Brain pericyte (primary cell): ENCODE measurements at places on chromosomes 5 and 9.

DNA sequence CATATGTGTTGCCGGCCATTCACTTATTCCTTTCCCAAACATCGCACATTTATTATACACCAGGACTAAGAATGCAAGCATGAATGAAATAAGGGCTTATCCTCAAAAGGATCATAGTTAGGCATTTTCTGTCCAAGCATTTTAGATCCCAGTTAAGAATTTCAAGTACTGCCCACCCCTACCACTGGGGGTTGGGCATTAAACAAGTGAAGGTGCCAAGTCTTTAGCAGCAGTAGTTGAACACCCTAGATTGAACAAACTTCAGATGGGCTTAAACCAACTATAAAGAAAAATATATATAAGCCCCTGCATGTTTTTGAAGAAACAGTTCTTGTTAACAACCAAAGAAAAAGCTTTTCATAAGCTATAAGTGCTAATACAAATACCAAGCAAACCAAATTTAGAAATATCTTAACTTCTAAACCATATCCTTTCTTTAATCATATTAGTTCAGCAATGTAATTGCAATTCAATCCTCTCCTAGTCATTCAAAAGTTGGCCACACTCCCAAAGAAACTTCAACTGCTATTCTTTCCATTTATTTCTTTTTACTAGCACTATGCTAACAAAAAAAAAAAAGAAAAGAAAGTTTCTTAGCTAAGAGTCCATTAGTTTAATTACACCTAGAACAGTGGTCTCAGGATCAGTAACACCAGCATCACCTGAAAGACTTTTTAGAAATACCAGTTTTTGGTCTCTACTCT, 149.8 kb downstream of the MLLT3 start:
- DNase-seq: no peak

GRCh38 chr9:135350003-135350315, 129.6 kb upstream of the PPP1R26 start:
- DNase-seq: no peak

DNA sequence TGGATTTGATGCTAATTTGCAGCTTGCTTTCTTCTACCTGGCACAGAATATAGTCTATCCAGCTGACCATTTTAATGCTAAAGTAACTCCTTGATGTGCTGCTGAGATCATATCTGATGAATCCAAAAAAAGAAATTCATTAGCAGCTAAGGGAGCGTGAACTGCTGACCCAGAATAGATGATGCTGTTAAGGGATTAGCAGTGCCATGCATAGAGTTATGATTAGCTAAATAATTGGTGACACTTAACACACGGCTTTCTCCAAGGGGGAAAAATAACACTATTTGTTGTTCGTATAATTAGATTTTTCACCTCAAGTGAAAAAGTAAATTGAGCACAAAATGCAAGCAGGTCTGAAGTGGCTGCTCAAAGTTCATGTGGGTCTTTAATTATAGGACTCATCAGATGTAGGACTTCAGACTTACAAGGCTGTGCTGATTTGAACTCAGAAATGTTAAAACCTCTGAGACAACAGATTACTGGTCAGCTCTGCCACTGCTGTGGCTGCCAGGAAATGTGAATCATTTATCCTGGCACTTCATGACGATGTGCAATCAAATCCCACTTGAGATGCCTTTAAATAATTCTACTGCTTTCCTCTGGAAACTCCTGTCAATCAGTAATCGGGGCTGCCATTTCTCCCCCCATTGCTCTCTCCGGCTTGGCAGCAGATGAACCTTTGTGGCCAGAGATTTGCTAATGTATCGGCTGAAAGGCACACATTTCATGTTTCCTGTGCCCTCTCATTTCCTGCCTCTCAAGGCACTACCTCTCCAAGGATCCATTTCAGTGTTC, 291.6 kb upstream of the C9orf72 start:
- no peak for DNase-seq

DNA sequence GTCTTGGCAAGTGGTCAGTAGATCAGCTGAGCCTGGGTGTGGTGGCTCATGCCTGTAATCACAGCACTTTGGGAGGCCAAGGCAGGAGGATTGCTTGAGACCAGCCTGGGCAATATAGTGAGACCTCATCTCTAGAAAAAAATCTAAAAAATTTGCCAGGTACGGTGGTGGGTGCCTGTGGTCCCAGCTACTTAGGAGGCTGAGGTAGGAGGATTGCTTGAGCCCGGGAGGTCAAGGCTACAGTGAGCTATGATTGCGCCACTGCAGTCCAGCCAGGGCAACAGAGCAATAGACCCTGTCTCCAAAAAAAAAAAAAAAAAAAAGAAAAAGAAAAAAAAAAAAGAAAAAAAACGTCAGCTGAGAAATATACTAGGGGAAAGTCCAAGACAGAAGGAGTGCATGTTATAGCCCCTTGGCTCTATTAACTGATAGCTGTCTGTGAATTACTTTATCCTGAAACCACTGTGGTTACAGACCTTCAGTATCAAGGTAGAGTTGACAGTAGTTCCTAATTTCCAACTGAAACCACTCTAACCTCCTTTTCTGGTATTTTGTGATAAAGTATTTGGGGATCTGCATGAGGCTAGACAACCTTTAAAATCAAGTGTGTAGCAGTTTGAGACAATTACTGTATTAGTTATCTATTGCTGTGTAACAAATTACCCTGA, 2.3 kb upstream of the INIP start:
- DNase-seq: no peak

GRCh38 chr5:160260006-160260775, 30.9 kb downstream of the FABP6 start:
- DNase-seq: no peak

- DNase-seq: no peak
Observed at GRCh38 chr9:72599874-72600534, 78.6 kb downstream of the TMC1 start.

DNA sequence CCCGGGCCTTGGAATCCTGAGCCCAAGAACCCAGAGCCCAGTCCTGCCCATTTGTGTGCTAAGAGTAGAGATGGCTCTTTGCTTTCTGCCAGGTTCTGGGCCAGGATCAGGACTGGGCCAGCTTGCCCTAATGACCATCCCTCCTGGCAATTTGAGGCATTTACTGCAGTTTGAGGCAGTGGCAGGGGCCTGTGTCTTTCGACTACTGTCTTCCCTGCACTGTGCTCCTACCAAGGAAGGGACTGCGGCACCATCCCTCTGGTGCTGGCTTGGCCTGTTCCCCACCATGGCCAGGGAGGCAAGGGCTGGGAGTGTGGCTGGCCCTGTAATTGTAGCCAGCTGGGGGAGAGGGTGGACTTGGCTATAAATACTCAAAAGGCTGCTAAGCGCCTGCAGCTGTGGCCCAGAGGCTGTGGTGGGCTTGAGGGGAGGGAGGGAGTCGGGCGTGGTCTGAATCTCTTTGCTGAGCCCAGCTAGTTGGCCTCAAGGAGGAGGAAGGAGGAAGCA, 4.6 kb downstream of the ENHO start:
- DNase-seq: no peak

- DNase-seq: no peak
Observed at GRCh38 chr5:56415356-56415765, 182.2 kb upstream of the ANKRD55 start.

DNA sequence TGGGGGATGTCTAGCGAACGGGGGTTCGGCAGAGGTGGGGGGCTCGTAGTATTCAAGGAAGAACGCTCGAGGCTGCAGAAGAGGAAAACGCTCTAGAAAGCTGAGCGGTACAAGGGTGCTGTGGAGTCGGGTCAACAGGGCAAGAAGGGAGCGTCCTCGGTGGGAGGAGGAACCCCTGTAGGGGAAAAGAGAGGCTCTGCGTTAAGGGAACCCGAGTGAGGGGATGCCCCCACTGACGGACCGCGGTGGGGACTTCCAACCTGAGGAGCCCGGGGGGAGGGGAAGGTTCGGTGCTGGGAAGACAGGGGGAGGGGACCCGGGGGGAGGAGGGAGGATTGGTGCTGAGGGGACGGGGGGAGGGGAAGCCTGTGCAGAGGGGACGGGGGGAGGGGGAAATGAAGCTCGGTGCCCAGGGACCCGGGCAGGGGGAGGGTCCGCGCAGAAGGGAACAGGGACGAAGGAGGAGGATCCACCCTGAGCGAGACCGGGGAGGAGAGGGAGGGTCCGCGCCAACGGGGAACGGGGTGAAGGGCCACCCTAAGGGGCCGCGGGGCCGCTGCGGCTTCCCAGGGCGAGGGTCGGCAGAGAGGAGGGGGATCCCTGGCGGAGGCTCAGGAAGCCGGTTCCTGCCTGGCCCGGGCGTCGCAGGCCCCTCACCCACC, 621 bp downstream of the NR6A1 start:
- no peak for DNase-seq

DNA sequence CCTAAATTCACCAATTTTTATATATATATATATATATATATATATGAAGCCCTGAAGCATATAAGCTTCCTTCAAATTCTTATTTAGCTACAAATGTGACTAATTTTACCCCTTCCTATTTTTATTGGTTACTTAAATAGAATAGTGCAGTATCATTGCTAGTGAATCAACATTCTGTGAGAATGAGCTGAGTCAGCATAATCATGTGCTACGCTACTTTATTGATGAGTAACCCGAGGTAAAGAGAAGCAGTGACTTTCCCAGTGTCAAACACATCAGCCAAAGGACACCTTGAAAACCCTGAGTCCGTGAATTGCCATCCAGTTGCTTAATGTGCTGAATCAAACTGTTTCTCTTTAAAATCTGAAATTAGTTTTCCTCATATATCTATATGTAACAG, 546.2 kb downstream of the DMRTA1 start:
- no peak for DNase-seq

DNA sequence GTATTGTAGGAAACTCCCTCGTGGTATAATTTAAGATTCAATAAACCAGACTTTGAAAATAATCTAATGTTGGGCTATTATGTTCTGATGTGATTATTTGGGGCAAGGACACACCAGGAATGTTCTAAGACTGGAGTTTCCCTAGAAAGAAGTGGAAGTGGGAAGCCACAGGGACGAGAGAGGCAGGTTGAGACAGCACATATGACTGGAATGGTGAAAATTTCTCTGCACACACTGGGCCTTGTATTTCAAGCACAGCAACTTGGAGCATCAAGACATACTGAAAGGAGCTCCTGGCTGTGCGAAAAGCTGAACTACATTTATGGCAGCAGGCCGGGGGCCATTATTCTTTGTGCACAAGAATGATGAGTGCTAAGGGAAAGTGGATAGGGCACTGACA, 98.2 kb downstream of the CETN3 start:
- DNase-seq: no peak

- DNase-seq: no peak
Observed at GRCh38 chr5:39951070-39951469, 526.3 kb upstream of the DAB2 start.

- DNase-seq: no peak
Observed at GRCh38 chr5:64788156-64788555, 19.4 kb downstream of the CWC27 start.

GRCh38 chr9:32589083-32589723, 16.2 kb upstream of the NDUFB6 start:
- DNase-seq: no peak

DNA sequence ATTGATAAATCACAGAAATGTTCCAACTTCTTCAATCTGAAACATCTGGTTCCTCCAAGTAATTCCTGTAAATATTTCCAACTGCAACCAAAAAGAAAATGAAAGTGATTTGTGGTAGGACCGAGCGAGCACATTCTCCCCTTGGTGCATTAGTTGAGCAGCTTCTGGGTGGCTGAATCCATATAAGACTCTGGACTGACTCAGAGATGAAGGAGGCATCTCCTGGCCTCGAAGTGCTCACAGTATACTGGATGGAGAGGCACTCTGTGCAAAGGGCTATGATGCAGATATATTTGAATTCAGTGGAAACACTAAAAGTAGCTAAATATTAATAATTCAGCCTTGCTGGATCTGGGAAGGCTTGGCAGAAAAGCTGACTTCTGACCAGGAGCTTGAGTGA, 265.0 kb downstream of the MARCHF11 start:
- DNase-seq: no peak

DNA sequence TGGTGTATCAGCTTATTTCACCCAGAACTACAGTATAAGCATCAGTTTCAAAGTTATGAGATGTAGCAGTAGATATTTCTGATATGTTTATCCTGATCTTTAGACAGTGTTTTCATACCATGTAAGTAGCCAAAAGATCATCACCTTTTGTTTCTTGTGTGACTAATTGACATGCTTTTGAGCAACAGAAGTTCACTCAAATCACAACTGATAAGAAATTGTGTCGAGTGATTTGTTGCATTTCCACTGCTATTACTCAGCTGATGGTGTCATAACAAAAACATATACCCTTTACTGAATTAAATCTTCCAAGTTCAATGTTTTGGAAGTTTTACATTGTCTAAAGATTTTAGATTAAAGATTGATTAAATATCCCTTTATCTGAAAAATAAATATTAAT, 324.5 kb downstream of the TUSC1 start:
- DNase-seq: no peak

GRCh38 chr9:136661641-136662325, 933 bp upstream of the EGFL7 start:
- no peak for DNase-seq

DNA sequence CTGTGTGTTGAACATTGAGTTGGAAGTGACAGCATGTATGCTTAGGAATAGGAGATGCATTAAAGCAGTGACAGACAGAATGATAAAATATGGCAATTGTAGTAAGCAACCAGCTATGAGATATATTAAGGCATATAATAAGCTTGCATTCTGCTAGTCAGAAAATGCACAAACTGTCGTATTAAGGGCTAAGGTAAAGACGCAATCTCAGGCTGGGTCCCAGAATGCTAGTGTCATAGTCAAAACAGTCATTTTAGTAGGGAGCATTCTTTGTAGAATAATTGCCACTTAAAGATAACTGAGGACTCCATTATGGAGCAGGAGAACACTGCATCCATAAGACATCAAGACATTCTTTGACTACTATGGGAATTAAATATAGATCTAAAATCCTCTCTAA, 1369.7 kb upstream of the C9orf72 start:
- no peak for DNase-seq

DNA sequence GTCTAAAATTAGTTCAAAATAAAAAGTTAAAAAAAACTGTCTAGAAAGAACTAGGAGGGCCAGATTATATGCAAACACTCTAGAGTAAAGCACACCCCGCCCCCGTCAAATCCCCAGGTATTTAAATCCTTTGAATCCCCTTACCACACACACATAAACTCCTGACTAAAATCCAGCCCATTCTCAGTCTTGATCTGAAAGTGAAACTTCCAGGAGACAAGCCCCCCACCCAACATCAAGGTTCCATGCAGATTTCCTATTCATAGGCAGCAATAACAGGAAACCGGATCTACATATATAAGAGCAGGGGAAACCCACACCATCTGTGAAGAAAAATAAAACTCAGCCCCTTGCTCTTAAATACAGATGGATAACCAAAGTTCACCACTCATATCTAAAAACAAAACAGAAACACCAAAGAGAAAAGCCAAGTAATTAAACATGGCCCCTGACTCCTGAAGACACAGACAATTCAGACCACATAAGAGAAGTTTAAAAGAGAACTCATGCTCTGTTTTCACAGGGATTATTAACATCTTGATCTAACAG, 42.3 kb downstream of the MARCHF3 start:
- no peak for DNase-seq
